ENCODE measurements at places on chromosomes 13 and 19.

DNA sequence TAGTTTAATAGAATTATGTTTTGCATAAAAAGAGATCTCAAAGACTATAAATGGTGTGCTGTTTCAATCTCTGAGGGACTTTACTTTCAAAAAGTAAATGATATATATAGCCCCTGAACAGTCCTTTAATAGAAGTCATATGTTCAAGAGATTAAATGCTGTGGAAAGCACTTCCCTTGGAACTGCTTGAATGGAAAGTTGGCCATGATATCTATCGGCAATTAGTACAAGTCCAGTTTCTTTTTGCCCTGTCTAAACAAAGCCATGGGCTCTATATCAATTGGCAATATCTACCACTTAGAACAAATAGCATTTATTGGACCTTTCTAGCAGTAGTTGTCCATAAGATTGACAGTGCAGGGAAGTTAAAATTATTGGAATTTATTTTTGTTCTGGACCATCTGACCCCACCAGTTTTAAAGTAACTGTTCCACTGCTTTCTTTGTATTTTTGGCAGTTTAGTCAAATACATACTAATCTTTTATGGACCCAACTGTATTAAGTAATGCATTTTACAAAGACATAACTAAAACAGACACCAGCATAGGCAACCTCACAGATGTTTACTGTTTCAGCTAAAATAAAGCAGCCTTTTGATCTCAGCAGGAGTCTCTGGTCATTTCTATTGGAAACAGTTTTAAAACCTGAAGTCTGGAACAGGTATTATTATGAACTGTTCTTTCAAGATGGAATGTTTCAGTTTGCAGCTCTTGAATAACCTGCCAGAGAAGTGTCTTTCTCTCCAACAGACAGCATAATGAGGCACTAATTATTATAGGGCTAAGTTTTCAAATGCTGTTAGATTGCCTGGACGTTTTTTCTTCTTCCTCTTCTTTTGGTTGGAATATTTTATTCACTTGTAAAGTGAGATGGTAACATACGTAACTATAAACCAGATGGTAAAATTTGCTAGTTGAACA, 282.6 kb downstream of the DCLK1 start:
- no peak for DNase-seq

DNA sequence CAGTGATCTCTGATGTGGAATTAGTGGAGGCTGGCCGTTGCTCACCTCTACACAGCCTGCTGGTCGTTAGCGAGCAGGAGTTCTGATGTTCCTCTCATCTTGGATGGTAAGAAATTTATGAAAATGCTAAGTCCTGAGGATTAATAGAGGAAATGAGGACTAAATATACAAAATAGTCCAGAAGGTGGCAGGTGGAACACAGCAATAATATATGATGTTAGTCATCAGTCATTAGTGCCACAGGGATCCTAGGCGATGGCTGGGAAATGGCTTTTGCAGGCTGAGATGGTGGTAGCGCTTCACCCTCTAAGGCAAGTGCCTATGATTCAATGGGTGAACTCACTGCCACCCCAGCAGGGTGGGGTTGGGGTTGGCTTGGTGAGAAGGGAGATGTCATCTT, 338.6 kb upstream of the TMTC4 start:
- no peak for DNase-seq

DNA sequence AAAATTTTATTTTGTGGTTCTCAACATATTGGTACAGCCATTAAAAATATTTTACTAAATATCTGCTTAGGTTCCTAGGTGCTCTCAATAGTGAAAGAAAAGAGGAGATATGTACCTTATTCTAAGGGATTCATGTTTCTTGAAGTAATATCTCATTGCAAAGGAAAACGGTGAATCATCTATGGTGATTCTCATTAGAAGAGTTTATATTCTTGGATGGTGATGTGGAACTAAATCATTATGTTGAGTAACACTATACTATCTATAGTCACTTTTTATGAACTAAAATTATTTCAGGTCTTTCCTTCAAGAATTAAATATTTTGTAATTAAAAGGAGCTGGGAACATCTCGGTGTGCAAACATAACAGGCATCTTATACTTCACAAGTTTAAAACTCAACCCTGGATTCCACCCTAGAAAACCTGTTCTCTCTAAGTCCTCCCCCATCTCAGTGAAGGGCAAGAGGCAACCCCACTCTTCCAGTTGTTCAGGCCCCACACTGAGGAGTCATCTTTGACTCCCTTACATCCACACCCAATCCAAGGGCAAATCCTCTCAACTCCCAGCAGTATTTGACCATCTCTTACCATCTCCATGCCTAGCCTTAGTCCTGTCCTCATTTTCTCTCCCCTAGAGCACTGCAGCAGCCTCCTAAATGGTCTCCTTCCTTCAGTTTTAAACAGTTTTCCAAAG, 140.1 kb downstream of the RGCC start:
- no peak for DNase-seq

DNA sequence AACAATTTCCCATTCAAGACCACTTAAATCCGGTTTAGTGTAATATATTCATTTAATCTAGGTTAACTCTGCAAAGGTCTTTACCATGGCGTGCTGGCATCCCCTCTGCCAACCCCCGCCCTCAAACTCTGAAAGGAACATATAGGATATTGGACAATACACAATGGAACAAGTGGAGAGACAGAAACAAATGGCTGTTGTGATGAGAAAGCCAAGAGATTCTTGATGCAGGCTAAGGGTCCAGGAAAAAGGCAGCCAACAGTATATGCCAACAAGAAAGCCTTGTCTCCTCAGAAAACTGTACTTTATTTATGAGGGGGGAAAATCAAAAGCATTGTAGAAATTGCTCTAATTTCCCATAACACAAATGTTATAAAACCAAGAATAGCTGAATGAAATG, 407.3 kb upstream of the SGCG start:
- no peak for DNase-seq

DNA sequence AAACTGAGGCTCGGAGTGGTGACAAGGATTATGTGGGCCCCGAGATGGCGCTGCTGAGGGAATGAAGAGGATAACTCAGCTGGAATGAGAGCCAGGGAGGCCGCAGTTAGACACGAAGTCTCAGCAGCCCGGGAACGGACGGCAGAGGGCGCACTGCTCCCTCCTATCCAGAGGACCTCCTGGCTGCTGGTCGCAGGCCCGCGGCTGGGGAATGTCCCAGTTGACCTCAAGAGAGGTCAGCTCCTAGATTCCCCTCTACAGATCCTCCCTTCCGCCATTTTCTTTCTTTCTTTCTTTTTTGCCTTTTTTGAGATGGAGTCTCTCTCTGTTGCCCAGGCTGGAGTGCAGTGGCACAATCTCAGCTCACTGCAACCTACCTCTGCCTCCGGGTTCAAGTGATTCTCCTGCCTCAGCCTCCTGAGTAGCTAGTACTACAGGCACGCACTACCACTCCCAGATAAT, 24.1 kb upstream of the ASPDH start:
- DNase-seq, result peak; percentile 96

DNA sequence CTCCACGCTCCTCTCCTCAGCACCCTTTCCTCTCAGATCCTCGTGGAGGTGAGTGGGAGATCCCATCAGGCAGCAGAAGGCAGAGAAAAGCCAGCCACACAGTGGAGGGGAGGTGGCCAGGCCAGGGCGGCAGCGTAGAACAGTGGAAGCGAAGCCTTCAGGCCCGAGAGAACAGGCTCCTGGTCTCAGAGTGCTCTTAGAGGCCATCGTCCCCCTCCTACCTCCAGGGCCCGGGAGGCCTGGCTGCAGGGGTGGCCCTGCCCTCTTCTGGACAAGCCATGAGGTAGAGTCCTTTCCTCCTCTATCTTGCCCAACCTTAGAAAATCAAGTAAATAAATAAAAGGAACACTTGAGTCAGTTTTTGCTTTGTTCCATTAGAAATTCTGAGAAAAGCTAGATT, 202.0 kb downstream of the KATNAL1 start:
- peak; percentile 72 for DNase-seq

- peak; percentile 75 for DNase-seq
Measured at GRCh38 chr13:79455331-79455730, 25.6 kb upstream of the NDFIP2 start.

DNA sequence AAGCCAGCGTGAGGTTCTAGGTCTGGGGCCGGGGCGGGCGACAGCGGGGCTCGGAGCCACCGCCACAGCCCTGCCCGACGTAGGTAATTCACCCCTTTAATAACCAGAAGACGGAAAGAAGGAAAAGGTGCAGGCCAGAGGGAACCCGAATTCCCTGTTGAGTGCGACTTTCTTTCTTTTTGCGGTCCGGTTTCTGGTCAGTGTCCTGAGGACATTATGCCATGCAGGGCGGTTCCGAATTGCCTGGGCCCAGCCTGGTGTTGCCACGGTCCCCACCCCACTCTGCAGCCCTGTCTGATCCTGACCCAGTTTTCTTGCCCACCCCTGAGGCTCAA, 18.4 kb upstream of the TFDP1 start:
- DNase-seq, result no peak

DNA sequence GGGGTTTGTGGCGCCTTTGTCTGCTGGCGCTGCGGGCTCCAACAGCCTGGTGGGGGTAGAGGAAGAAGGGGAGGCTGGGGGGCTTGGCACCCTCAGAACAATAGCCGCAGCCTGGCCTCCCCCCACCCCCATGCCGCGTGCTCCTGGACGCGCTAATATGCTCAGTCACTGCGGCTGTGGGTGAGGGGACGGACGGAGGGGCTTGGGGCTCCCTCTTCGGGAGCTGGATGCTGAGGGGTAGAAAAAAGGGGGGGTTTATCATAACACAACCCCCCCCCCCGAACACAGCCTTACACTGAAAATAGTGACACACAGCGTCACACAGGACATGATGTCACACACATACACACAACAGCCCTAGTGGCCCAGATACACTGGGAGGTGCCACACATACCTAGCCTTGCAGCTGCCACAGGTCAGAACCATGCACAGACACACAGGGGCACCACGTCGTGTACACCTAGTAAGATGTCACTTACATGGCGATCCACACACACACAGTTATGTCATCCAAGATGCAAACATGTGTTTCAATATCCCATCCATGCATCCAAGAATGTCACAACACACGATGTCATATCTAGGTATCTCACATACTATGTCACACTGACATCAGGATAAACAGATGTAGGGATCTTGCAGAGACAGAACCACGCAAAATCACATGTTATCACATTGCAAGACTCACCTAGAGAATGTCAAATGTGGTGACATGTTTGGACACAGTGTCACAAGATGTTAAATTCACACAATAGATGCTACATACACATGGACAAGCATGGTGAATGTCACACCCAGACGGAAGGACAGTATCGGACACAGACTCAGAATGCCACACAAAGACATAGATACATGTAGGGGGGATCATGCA, 806 bp downstream of the MAST1 start:
- no peak for DNase-seq

GRCh38 chr13:109577191-109577700, 209.1 kb downstream of the IRS2 start:
- no peak for DNase-seq

- DNase-seq, result no peak
Measured at GRCh38 chr13:107974409-107974808, 240.9 kb downstream of the LIG4 start.

DNA sequence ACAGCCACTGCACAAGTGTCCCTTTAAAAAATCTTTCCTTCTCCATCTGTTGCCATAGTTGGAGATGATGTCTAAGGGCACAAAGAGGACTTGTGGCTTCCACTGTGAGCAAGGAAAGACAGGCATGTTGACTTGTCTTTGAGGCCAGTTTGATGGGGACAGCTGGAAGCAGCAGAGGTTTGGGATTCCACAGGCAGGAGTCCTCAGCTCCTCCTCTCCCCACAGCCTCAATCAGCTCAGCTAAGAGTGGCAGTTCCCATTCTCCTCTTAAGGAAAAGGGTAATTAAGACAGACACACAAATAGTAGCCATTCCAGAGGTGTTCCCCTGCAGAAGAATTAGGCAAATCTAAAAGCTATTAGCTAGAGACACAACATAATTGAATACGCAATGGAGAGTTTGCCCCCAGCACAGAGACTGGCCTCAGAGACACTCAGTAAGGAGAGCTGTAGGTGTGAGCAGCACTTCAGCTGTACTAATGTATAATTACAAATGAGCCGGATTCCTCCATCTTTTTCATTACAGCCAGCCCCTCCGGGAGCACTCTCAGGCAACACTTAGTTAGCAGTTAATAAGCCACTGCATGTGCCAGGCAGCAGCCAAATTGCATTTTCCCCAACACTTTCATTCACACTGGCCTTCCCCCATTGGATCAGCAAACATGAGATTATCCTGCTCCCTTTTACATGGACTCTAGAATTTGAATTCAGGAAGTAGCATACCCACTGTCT, 434.0 kb downstream of the FOXO1 start:
- DNase-seq, result peak; percentile 78

DNA sequence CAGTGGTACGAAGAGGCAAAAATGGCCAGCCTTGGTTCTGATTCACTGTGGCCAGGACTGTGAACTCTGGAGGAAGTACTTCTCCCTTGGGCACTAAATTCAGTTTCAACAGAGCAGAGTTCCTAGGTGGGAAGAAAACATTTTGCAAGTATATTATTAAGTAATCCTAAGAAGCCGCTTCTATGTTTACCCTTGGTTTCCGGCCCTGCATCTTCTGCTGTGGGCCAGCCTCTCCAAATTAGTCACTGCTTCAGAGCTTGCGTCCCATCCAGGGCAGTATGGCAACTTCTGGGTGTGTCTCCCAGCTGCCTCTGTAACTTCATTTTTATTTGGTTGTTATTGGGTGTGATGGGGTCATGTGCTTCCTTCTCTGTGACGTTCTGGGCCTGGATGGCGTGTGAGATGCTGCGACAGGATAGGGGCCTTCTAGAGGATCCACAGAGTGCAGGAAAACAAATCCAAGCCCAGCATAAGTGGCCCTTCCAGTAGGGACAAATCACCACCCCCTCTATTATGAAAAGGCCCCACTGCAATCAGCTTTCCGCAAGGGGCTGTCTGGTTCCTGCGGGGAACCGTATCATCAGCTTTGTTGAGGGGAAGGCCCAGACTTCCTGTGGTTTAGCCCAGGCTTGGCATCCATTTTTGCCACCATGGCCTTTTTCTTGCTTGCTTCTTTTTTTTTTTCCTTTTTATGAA, 55.1 kb upstream of the C1QTNF9 start:
- DNase-seq, result no peak

GRCh38 chr13:24678151-24678550, 2.1 kb upstream of the ATP12A start:
- no peak for DNase-seq

GRCh38 chr13:109995578-109995977, 209.2 kb upstream of the IRS2 start:
- DNase-seq, result no peak

GRCh38 chr19:47778954-47779351, 450 bp downstream of the SELENOW start:
- DNase-seq, result no peak

DNA sequence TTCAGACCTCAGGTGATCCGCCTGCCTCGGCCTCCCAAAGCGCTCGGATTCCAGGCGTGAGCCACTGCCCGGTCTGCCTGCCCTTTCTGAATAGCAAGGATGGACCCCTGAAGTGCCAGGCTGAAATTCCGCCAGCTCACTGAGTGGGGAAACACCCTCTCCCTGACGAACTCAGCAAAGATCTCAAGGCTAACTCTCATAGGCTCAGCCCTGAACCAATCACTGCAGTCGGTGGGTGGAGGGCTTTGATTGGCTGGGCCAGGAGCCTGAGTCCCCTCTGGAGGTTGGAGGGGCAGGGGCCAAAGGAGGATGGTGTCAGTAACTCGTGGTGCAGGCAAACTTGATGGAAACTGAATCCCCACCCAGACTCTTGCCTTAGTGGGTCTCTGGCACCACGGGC, 11.2 kb upstream of the COMP start:
- peak; percentile 63 for DNase-seq
